ENCODE measurements at places on chromosomes 6 and 20.

- DNase-seq, result no peak
Observed at GRCh38 chr6:28537065-28537464, 11.4 kb downstream of the GPX5 start.

- peak; percentile 59 for DNase-seq
Observed at GRCh38 chr6:112281821-112282615, 27.7 kb upstream of the LAMA4 start.

GRCh38 chr6:142952614-142953013 lies 7.6 kb upstream of the HIVEP2 start:
- no peak for DNase-seq

- no peak for DNase-seq
Observed at GRCh38 chr6:130968476-130968875, 94.6 kb downstream of the EPB41L2 start.

DNA sequence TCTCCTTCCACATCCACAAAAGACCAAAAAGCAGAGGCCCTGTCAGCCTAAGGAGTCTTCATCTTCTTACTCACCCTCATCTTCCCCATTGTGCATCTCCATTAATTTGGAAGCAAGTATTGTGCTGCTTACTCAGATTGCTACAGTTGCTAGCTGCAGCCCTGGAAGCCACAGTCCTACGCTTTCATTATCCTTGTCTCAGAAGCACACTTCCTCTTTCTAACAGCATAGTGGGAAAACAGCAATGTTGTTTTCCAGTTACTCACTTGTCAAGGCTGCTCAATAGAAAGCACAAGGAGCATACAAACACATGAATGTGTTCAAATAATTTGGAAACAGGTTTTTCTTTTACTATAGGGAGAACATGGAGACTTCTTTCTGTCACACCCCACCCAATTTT lies 76.6 kb upstream of the RBM24 start:
- no peak for DNase-seq
